ENCODE measurements at places on chromosomes 1 and 21. TPM values are rescaled to one million over a fixed set of nuclear protein-coding genes. Genes with fewer than 3 reads are reported as not detected.

DNA sequence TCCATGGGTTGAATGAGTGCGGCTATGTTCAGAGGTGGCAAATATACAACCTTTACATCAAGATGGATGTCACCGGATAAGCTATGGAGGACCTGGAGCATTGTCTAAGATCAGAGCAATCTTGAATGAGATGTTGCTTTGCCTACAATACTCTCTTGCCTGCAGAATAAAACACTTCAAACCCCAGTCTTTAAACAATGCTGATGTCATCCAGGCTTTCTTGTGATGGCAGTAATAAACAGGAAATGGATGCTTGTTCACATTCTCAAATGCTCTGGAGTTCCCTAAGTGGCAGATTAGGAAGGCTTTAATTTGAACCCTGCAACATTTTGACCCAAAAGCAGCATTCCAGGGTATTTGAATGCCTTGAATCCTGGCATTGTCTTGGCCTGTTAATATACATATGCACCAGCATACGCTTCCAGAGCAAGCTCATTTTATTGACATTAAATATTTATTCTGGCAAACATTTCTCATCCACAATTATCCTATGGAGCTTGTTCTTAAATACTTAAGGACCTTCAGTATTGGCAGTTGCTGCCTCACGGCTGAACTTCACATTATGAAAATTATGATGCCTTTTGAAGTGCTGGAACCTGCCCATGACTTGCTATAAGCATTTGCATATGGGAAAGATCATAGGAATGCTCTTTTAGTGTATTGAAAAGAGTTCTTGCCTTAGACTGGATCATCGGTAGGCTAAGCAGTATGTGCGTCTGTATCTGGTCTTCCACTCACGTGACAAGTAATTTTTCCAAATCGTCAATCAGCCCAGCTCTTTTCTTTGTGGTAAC lies 422.7 kb downstream of the SIPA1L2 start:
- DNase-seq: no peak

DNA sequence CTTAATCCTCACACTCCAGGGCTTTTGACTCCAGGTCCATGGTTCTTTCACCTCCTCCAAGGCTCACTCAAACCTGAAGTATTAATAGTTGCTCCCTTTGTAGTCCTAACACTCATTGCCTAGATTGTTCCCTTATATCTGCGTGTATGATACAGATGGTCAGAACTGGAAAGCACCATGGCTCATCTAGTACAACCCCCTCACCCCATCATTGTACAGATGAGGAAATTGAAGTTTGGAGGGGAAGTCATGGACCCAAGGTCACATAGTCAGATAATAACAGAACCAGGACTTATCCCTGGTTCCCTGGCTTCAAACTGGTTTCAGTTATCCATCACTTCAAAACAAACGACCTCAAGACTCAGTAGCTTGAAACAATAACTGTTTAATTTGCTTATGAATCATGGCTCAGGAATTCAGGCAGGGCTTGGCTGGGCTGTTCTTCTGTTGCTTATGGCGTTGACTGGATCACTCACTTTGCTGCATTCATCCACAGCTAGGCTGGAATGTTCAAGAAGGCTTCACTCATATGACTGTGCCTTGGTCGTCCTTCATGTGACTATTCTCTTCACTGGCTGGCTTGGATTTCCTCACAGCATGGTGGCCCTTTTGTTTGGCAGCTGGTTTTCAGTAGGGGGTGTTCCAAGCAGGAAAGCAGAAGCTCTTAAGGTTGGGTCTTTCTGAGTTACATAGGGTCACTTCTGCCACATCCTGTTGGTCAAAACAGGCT lies 5.0 kb downstream of the NOS1AP start:
- DNase-seq: peak; percentile 51

- DNase-seq: no peak
Observed at GRCh38 chr1:47779613-47780012, 217.6 kb downstream of the TRABD2B start.

The PLA2G2D gene
- total RNA-seq: not detected

The FBXO2 gene
- 7.5 TPM for total RNA-seq

Measured in M059J (cell line).